CD4-positive, alpha-beta T cell treated with Interferon alpha-2 for 1 hour (primary cell): ENCODE measurements at places on chromosomes 3 and 15.

- no peak for DNase-seq
Observed at GRCh38 chr3:168895419-168895818, 768.1 kb downstream of the MECOM start.

GRCh38 chr15:79042213-79042928, 48.2 kb downstream of the RASGRF1 start:
- DNase-seq: no peak

DNA sequence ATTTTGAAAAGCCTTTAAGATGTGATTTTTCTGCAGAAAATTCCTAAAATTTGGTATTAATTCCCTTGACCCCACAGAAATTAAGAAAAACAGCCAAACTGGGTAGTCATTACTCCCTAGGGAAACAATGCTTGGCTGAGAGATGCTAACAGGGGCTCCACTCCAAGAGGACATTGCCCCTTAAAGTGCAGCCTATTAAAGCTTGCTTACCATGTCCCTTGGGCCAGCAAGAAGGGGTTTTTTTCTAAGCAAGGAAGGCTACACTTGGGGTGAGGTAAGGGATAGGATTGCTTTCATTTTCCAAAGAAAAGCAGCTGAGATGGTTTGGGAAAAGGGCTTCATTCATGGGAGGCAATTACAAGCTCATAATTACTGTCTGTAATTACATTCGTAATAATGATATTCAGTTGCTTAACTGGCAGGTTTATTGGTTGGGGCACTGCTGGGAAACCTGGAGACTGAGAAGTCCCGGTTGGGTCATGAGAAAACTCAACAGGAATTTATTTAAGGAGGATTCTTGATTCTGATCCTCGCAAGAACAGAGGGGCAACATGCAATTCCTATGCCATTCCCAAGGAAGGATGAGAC, 247.5 kb downstream of the NR1D2 start:
- no peak for DNase-seq

GRCh38 chr3:46659285-46659684, 34.2 kb downstream of the ALS2CL start:
- DNase-seq: no peak
